ENCODE measurements at places on chromosomes 5 and 9.

DNA sequence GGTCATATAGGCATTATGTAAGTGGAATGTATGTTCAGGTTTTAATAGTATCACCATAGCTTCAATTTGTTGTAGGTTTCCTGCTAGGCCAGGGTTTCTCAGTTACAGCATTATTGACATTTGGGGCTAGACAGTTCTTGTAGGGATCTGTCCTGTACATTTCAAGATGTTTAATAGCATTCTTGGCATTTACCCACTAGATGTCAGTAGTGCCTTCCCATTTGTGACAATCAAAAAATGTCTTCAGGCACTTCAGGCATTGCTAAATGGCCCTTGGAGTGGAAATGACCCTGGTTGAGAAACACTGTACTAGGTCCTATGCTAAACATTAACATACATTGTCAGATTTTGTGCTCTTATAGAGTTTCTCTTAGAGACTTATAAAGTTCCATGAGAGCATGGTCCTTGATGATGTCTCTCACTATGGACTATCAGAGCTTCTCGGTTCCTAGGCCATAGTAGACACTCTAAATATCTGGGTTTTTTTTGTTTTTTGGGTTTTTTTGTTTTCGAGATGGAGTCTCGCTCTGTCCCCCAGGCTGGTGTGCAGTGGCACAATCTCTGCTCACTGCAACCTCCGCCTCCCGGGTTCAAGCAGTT lies 1.4 kb downstream of the KIF20A start:
- no peak for DNase-seq

- DNase-seq = no peak
Measured at GRCh38 chr5:15487228-15487627, 12.8 kb upstream of the FBXL7 start.

- no peak for DNase-seq
Measured at GRCh38 chr9:33143241-33143661, 23.9 kb downstream of the B4GALT1 start.

- DNase-seq = no peak
Measured at GRCh38 chr9:134421888-134422287, 95.6 kb downstream of the RXRA start.

DNA sequence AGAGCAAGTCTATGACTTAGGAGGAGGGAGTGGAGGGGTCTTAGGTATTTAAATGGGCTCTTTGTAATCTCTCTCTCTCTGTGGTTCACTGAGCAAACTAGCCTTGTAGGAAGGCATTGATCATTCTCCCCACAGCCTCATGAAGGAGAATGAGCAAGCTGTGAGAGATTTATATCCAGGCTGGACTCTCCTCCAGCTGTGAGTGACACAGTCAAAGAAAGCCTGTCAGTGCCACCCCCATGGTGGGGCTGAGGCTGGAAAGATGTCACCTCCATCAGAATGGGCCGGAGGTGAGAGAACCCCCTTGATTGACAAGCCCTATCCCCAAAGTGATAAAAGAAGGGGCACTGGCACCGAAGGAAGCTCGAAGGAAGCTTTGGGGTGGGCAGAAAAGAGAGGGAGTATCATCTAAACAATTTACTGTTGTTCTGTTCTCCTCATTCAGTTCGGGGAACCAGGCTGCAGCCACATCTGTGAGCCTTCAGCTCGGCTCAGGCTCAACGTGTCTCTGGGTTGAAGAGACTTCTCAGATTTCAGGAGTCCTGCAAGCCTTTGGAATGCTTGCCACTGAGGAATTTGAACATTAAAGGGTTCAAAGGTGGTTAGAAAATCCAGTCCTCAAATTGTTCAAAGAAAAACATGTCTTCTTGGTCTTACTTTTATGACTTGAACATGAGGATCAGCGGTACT lies 538.2 kb upstream of the ZNF462 start:
- no peak for DNase-seq

DNA sequence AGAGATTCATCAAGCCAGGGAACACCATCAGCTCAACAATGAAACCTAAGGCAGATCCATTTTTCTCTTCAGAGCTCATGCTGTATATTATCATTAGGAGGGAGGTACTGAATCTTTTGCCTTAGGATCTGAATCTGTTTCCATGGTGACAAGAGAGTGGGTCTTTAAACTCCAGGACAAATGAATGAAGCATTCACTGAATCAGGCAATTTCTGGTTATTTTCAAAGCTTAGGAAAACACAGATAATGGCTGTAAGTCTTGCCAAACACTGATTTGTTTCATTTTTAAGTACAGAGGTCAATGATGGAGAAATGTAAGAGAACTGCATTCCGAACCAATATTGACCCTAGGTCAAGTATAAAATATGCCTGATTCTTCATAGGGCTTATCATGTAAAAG lies 84.9 kb downstream of the GNA14 start:
- no peak for DNase-seq

DNA sequence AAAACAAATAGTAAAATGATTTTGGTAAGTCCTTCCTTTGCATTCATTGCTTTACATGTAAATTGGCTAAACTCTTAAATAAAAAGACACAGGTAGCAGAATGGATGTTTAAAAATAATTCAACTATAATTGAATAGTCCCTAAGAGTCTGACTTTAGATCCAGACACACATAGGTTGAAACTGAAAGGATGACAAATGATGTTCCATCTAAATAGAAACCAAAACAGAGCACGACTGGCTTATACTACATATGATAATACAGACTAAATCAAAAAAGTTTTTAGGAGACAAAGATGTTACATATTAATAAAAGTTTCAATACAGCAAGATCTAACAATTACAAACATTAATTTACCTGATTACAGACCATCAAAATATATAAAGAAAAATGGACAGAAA lies 2055.1 kb upstream of the WWC1 start:
- DNase-seq = no peak

DNA sequence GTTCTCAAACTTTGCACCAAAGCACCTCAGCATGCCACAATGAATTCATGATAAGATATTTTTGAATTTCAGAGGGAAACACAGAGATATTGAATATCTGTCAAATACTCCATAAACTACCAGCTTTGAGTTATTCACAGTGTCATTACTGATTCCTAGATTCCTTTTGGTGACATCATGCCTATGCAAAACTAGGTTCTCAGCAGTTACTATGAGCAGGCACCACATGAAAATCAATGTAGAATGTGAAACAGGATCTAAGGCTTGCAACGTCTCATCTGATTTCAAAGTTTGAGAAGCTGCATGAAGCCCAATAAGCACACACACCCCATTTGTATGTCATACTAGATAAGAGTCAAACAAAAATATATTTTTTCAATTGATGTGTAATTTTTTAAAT lies 426.5 kb downstream of the NR2F1-AS1 start:
- no peak for DNase-seq

DNA sequence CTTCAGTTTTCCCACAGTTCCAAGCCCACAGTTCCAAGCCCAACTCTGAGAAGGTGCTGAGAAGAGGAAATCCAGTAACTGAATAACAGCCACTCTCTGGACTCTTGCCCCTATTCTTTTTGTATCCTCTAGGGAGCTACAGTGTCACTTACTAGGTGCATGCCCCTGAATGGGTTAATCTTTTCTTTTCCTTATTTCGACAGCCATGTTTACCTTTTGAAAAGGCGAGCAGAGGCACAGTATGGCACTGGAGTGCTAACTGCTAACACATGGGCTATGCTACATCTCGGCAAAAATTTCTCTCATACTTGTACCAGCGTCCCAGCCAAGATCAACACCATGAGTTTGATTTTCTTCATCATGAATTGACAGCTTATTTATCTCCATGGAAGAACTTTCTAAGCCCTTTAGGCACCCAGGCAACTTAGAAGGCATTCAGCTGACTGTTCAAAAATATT lies 222.6 kb downstream of the EBF1 start:
- no peak for DNase-seq

GRCh38 chr5:9188956-9189355 lies 356.9 kb downstream of the SEMA5A start:
- no peak for DNase-seq

DNA sequence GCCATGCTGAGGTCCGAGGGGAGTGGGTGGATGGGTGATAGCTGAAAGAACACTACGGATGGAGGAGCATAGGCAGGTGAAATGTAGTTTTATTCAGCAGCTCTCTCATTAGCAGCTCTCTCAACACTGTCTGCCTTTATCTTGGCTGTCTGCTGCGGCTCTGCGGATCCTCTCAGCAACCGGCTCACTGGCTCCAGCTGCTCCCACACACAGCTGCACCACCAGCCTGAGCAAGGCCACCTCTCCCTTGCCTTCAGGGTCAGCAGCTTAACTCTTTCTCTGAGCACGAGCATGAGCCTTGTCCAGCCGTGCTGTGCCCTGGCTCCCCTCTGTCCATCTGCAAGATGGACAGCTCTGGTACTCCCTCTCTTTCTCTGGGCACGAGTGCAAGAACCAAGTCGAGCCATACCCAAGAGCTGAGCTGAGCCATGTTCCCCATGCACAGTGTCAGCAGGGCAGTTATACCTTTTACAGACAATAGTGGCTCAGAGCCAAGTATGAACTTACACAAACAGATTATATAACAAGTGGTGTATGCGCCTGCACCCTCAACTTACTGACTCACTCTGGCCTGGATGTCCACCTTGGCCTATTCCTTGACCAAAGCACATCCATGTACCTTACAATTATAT lies 108.5 kb downstream of the MACIR start:
- DNase-seq = no peak

- no peak for DNase-seq
Measured at GRCh38 chr9:121746866-121747265, 95.4 kb downstream of the DAB2IP start.

DNA sequence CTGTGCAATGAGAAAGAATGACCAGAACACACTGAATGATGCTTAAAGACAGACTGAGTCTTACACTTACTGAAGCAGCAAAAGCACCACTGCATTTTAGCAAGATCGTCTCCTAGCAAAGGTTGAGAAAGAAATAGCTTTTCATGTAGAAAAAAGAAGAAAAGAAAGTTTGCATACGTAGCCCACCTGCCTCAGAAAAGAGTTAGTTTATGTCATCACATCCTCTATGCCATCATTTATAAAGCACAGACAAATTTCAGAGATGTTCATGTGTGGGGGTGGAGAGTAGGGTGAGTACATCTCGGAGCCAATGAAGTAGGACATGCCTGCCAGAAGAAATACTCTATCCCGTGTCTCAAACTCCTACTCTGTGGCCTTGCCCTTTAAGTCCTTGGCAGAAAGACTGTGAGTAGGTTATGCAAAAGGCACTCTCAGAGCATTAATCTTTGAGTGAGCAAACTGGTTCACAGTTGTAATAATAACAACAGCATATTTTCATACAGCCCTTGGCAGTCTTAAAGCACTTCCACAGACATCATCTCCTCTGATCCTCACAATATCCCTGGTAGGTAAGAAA lies 22.4 kb downstream of the NRG2 start:
- DNase-seq = no peak

GRCh38 chr9:21856301-21857094 lies 54.1 kb downstream of the MTAP start:
- no peak for DNase-seq

DNA sequence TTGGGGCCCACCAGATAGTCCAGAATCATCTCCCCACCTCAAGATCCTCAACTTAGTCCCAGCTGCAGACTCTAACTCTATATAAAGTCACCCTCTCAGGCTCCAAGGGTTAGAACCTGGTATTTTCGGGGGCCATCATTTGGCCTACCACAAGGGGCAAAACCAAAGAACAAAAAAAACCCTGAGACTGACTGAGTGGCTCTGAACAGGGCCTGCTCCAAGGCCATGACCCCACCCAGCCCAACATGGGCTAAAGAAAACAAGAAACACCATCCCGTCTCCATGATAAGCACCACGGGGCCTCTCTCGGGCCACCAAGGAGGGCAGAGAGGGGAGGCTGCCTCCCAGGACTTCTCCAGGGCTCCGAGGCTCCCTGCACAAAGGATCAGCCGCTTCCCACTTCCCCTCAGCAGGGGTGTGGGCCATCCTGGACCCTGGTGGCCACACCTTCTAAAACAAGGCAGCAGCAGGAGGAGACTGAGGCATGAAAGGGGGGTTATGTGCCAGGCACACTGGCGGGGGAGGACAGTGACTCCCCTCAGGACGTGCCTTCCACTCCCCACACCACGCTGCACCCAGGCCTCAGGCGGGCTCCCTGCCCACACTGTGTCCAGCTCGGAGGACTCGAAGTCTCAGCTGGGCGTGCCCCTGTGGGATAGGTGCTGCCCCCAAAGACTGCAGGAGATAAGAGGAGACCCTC lies 51.5 kb downstream of the SEMA4D start:
- DNase-seq = no peak

- no peak for DNase-seq
Measured at GRCh38 chr9:131397100-131397790, 3.4 kb downstream of the PRRC2B start.

GRCh38 chr9:35598866-35599590 lies 6.0 kb upstream of the TESK1 start:
- no peak for DNase-seq

DNA sequence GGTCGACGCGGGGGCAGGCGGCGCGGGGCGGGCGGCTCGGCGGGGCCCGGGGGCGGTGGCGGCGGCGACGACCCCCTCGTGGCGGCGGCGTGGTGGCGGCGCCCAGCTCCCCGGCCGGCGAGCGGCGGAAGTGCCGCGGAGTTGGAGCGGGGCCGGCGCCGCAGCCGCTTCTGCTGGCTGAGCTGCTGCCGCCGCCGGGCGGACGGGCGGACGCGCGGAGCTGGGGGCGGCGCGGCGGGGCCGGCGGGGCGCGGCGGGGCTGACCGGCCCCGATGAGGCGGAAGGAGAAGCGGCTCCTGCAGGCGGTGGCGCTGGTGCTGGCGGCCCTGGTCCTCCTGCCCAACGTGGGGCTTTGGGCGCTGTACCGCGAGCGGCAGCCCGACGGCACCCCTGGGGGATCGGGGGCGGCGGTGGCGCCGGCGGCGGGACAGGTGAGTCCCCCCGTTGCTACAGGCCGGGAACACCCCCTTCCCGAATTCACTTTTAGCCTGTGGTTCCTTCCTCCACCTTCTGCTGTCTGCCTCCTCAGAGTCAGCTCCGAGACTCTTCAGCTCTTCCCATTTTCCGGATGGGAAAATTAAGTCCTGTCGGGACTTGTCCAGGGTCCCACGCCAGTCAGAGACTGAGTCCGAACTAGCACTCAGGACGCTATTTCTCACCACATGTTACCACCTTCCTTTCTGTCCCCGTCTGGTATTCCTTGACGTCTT lies at the start of gene GALNT10:
Gene GALNT10 (plus strand): TSS at position 139 of the 710 bp plus-strand sequence. CDS start 134 bp downstream, at position 273.
- DNase-seq = peak; percentile 52

- DNase-seq = no peak
Measured at GRCh38 chr5:56757077-56757476, 58.3 kb upstream of the MAP3K1 start.

DNA sequence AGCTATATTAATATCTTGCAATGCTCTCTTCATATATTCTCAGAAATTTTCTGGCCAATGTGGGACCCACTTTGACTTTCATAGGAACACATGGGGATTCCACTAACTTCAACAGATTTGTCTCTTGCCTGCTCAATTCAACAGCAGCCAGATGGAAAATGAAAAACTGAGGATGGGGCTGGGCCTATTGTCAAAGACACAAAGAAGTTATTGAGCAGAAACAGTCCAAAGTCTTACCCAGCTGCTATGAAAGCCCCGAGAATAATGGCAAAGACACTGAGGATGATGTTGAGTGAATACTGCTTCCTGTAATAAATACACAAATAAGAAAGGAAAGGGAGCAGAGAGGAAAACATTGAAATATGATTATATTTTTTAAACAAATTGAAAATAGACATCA lies 32.6 kb downstream of the SLC35D2 start:
- DNase-seq = no peak

- peak; percentile 67 for DNase-seq
Measured at GRCh38 chr9:134407121-134407779, 81.0 kb downstream of the RXRA start.

GRCh38 chr5:149948993-149949392 lies 4.4 kb upstream of the PDE6A start:
- DNase-seq = no peak
